SJCRH30 (cell line): ENCODE measurements at places on chromosomes 12 and 14. TPM values are rescaled to one million over a fixed set of nuclear protein-coding genes. Genes with fewer than 3 reads are reported as not detected.

The TGM1 gene
- total RNA-seq, result 0.05 and 0.20 TPM in 2 replicates

The AICDA gene
- total RNA-seq, result not detected in 2 replicates

DNA sequence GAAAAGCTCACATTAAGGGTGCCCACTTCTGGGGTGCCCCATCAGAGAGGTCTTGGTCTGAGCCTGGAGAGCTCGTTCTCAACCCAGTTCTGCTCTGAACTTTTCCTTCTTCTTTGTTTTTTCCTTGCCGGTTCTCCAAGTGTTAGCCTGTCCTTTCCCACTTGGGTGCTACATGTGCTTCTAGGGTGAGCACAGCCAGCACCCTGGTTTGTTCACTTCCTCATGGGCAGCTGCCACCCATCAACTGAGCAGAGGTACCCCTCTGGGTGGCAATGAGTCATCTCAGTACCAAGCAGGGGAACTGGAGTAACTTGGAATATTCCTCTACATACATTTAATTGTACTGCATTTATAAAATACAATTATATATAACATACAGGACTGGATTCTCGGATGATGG, 3.9 kb upstream of the SYNE3 start:
- no peak for DNase-seq

GRCh38 chr14:34355584-34356263, 106.3 kb downstream of the SPTSSA start:
- peak; percentile 81 for DNase-seq

GRCh38 chr14:61563162-61563511, 132.2 kb upstream of the HIF1A start:
- DNase-seq, result peak; percentile 64

GRCh38 chr12:79512068-79512467, 178.7 kb downstream of the PAWR start:
- no peak for DNase-seq

GRCh38 chr14:90487031-90487430, 90.2 kb downstream of the CALM1 start:
- peak; percentile 88 for DNase-seq

DNA sequence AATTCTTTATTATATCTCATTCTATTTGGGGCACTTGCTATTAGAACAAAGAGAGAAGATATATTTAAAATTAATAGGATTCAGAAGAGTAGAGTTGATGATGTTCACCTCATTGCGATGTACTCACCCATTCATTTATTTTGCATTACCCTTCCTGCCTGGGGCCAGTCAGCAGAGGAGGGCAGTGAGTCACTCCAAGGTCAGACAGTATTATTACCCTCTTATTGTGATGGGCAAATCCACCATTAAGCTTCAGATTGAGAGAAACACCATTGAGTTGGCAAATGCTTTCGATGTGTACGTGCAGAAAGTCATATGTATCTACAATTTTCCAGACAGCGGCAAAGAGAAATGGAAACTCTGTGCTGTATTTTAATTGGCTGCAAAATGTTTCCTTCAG, 134.2 kb downstream of the BICD1 start:
- no peak for DNase-seq

- no peak for DNase-seq
These were observed 52.2 kb downstream of the SSH1 start for GRCh38 chr12:108805136-108805535.

- no peak for DNase-seq
These were observed 79.1 kb upstream of the LMO3 start for GRCh38 chr12:16685107-16685506.

- DNase-seq, result no peak
These were observed 403.3 kb downstream of the ADAMTS20 start for GRCh38 chr12:43148691-43149090.

GRCh38 chr14:53113989-53114388, 39.1 kb downstream of the DDHD1 start:
- no peak for DNase-seq

DNA sequence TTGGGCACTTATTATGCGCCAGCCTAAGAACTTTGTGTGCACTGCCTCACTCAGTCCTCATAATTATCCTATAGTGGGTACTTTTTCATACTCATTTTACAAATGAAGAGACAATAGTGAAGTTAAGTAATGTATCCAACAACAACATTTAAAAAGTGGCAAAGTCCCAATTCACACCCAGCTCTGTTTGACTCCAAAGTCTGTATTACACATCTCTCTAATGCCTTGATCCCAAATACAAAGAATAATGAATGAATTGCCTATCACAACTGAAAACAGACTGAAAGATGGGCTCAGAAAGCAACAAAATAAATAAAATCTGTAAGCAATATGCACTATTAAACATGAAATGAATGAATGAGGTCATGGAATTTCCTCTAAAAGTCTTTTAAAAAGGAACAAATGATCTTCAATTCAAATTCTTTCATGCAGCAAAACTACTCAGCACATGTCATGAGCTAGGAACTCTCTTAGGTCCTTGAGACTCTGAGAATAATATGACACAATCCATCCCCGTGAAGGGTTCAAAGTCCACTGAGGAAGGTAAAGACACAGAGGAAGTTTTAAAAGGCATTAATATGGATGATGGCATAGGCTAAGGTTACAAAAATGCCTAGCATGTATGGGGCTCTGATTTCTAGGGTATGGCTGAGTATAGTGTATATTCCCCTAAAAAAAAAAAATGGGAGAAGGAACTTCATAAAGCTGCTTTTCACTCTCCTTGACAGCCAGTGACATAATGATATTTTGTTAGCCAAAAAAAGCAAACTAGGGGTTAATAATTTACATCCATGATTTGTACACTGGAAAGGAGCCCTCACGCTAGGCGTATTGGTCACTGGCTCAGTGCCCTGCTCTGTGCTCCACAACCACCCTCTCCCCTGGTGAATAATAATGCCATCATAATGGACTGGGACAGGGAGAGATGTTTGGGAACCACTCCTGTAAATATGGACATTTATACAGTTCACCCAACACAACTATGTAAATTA, 103.4 kb downstream of the SLC2A13 start:
- DNase-seq, result no peak
